Glutamatergic neuron (in vitro differentiated cells): ENCODE measurements at places on chromosomes 13 and 19.

DNA sequence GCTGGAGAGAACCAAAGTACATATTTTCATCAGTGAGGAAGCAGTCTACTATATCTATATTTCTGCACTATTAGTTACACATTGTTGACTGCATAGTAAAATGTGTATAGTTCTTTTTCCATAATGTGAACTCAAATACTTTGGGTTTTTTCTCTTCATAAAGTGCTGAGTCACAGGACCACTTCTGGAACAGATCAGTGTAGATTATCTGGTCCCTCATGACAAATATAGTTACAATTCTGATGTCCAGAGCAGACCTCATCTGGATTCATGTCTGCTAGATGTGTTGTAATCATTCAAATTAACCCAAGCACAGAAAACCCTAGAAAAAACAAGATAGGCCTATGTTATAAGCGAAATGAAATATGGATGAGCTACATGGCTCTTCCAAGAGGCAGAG is 171.4 kb downstream of the SUCLA2 start:
- no peak for DNase-seq

- no peak for DNase-seq
Observed at GRCh38 chr13:61146158-61146557, 269.5 kb downstream of the PCDH20 start.

GRCh38 chr19:3163230-3163886 is 15.2 kb upstream of the S1PR4 start:
- DNase-seq: peak; percentile 77

DNA sequence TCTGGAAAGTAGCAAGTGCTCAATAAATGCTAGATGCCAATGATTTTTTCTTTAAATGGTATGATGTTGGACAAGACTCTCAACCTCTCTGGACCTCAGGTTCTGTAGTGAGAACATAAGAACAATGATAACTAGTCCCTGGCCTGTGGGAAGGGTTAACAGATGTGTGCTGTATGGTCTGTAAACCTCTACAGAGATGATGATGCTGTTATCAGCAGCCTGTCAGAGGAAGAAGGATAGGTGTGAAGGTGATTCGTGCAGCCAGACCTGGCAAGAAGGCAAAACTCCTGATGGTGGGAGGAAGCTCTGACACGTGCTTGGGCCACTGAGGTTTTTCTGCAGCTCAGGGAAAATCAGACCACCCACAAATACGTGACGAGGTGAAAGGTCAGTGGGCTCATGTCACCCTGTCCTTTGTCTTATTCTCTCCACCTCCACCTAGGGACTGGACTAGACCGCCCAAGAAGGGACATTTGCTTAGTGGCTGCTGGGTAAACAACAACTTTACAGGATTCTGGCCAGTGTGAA is 36.7 kb upstream of the UBL3 start:
- DNase-seq: no peak

DNA sequence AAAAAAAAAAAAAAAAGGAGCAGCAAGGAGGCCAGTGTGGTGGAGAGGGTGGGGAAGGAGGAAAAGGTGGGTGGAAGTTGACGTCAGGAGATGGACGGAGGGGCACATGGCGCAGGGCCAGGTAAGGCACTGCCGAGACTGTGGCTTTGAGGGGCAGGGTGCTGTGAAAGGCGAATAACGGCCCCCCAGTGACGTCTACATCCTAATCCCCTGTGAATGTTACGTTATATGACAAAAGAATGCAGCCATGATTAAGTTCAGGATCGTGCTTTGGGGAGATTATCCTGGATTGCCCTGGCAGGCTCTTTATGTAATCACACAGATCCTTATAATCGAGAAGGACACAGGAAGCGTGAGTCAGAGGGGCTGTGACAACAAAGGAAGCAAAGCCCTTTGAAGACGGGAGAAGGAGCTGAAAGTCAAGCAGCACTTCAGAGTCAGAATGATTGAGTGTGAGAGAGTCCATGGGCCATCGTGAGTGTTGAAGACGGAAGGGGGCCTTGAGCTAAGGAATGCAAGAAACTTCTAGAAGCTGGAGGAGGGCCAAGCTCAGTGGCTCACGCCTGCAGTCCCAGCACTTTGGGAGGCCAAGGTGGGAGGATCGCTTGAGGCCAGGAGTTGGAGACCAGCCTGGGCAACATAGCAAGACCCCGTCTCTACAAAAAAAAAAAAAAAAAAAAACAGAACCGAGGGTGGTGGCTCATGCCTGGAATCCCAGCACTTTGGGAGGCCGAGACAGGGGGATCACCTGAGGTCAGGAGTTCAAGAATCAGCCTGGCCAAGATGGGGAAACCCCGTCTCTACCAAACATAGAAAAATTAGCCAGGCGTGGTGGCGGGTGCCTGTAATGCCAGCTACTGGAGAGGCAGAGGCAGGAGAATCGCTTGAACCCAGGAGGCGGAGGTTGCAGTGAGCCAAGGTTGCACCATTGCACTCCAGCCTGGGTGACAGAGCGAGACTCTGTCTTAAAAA is 13.8 kb upstream of the CEACAM16 start:
- DNase-seq: no peak

DNA sequence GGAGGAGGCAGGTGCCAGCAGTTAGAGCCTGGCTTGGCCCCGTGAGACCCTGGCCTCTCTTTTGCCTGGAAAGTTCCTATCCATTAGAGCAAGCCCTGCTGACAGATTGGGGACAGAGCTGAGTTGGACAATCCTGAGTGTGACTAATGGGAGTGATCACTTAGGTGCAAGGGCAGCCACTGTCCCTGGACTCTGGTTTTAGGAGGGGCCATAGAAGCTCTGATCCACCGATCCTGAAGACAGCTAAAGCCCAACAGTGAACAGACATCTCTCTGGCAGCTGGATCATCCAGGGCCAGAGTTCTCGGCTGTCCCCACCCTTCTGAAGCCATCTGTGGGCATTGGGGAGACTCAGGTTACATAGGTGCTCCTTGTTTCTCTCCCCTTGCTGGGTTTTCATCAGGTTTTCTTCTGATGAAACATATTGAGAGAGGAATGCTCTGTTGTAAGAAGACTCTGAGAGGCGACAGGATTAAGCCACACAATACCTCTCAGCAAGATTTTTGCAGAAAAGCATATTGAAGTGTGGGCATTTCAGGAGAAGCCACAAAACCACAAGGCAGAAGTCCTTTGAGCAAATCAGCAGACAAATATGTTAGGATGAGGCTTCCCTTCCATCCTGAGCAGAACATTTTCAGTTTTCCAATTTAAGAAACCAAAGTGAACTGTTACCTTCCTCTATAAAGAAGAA is 288.0 kb upstream of the MAB21L1 start:
- peak; percentile 34 for DNase-seq

GRCh38 chr13:79141082-79141481 is 265.0 kb downstream of the RBM26 start:
- DNase-seq: no peak

- DNase-seq: peak; percentile 50
Observed at GRCh38 chr19:6241680-6242377, 37.9 kb downstream of the MLLT1 start.

DNA sequence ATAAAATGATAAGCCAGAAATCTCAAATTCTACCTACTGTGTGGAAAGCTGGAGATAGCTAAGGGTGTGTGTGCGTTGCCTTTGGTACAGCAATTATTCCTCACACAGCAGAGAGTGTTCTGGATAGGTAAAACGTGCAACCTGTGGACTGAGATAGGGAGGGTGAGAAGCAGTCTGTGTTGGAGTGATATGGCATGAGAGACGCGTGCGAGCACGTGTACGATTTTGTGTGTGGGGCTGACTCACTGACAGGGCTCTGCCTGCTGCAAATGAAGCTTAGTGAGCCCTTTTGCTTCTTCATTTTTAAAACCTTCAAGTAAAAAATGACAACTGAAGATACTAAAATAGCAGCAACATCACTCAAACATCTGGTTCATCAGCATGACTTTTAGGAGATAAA is 35.7 kb upstream of the SLC10A2 start:
- DNase-seq: no peak
